AG09309 (cell line): ENCODE measurements at places on chromosomes 6 and 20.

GRCh38 chr6:38865521-38866174 lies 150.5 kb downstream of the DNAH8 start:
- DNase-seq = no peak

- DNase-seq = peak; percentile 93
These were observed 284.7 kb upstream of the TAB2 start for GRCh38 chr6:149032599-149033405.

DNA sequence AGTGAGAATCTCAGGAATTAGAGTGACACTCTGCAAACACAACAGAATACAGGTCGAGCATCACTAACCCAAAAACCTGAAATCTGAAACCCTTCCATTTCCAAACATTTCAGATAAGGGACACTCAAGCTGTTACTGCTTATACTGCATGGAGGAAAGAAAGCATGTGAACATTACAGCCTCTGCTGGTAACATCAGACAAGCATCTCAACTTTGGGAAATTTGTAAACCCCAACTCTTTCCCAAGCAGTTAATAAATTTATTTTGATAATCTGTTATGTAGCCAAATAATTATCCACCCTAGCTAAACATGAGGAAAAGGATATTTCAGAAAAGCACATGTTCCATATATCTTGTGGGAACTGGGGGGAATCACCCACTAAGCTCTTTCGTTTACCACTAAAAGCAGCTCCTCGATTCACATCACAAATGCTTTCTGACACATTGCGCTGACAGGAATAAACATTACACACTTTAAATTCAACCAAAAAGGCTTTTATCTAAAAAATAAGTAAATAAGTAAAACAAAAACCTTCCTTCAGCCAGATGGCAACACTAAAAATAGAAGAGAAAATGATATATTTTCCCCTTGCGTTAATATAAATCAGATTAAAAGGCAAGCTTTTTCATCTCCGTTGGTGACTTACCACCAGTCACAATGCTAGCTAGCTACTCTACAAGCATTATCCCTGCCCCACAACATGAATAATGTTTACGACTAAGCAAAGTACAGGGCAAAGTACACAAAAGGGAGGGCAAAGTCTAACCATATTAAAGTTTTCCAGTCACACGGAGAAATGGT lies 120.8 kb downstream of the MAP7 start:
- DNase-seq = no peak

GRCh38 chr20:45934046-45934585 lies 367 bp upstream of the PCIF1 start:
- no peak for DNase-seq

GRCh38 chr20:17573463-17573862 lies 3.6 kb downstream of the DSTN start:
- no peak for DNase-seq

DNA sequence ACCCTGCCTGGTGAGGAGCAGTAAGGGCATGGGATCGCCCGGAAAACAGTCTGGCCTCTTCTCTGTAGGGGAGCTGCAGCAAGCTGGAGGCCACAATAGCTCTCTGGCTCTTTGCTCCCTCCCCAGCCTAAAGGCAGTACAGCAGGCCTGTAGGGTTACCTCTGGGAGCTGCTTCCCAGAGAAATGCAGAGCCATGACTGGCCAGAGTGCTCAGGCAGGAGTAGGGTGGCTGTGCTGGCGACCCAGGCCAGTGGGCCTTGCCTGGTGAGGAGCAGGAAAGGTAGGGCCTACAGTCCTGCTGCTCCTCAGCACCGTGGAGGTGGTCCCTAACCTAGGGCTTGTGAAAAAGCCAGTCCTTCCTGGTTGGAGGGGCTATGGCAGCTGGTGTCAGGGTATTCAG lies 129.9 kb upstream of the CHD6 start:
- no peak for DNase-seq

GRCh38 chr20:47861116-47861515 lies 75.8 kb upstream of the SULF2 start:
- DNase-seq = no peak

DNA sequence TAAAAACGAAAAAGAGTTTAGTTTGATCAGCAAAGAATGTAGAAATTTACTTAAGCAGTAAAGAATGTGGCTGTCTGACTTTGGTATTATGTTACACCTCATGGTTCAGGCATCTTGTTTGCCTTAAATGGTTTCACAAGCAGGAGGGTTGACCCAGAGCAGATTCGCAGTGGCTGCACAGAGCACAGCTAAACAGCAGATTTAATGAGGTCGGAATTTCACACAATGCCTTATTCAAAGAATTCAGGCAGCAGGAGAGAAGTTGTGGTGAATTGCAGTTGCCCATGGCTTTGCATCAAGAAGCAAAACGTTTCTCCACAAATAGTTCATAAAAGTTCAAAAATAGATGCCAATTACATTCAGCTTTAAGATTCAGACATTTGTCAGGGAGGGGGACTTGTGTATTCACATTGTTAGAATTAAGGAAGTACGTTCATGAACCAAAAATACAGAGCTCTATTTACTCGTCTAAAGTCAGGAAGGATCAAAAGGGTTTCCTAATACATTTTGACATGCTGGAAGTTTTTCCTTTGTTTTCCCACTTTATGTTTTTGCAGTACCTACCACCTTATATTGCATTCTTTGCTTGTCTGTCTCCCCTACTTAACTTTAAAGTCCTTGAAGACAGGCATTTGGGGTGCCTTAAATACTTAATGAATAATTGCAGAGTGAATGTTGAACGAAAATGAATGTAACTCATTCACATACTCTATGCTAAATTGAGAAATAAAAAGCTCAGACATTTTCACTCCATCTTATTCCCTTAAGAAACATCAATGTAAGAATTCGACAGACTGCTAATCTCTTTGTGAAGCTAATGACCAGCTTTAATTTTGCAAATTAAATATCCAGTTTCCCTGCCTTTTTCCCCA lies 1163.6 kb upstream of the CITED2 start:
- peak; percentile 100 for DNase-seq

DNA sequence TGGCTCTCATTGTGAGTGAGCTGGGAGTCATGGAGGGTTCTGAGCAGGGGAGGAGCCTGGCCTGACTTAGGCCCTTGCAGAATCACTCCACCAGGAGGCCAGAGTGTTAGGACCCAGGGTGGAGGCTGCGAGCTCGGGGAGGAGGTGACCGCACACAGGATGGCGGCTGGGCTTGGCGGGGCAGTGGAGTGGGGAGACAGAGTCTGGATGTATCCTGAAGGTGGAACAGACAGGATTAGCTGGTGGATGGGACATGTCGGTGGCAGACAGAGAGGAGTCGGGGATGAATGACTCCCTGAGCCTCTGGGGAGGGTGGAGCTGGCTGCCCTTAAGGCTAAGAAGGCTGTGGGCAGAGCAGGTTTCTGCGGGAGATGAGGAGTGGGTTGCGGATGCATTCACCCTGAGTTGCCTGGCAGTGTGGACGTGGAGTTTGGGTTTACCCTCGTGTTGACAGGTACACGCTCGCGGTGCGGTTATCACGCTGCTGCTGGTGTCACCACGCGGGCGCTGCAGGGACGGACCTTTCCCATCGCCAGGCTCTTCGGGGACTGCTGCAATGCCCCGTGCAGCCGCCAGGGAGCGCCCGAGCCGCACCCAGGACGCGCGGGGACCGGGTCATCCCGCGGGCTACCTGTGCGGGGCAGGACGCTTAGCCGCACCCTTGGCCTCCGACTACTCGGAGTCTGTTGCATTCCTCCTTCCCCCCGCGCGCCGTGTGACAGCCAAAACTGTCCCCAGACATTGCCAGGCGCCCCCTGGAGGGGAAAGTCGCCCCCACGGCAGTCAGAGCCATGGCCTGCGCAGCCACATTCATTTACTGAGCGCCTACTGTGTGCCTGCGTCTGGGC lies 43.0 kb upstream of the PTGIS start:
- no peak for DNase-seq
